Midbrain (tissue), 1 donor: ENCODE measurements at places on chromosomes 1 and 21.
A peak's percentile ranks its signal among the peaks of the same experiment; 100 is the strongest.

DNA sequence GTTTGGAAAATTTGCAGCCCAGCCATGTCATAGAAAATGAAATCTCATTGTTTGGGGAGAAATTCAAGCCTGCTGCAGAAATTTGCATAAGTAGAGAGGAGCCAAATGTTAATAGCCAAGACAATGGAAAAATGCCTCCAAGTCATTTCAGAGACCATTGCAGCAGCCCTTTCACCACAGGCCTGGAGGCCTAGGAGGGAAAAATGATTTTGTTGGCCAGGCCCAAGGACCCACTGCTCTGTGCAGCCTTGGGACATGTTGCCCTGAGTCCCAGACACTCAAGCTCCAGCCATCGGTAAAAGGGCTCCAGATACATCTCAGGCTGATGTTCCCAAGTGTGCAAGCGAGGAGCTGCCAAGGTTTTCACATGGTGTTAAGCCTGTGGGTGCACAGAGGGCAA lies 1.1 kb downstream of the KRTAP19-2 start:
- no peak for DNase-seq

- DNase-seq, result no peak
These were observed 49.9 kb upstream of the HAO2 start for GRCh38 chr1:119318466-119319309.

DNA sequence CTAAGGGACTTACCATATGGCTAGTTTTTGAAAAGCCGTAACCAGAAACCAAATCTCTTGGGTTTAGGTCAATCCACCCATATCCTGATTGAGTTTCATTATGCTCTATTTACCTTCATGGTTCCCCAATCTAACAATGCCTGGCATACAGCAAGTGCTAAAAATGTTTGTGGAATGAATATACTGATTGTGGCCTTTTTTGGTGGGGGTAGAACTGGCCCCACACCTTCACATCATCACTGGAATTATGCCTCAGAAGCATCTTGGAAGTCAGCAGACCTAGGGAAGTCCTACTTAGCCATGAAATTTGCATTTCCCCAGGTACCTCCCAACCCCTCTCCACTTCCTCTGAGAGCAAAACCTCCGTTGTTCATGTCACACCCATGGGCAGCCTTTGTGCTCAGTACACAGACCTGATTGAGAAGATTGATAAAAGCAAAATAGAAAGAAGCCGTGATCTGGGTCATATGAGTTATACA lies 17.8 kb upstream of the SLAMF1 start:
- DNase-seq, result no peak

- no peak for DNase-seq
These were observed 616 bp downstream of the MCOLN3 start for GRCh38 chr1:85047472-85048295.

GRCh38 chr1:59076612-59077011 lies 220.3 kb upstream of the FGGY start:
- DNase-seq, result no peak

- no peak for DNase-seq
These were observed 74.4 kb downstream of the PTGS2 start for GRCh38 chr1:186605762-186606350.

DNA sequence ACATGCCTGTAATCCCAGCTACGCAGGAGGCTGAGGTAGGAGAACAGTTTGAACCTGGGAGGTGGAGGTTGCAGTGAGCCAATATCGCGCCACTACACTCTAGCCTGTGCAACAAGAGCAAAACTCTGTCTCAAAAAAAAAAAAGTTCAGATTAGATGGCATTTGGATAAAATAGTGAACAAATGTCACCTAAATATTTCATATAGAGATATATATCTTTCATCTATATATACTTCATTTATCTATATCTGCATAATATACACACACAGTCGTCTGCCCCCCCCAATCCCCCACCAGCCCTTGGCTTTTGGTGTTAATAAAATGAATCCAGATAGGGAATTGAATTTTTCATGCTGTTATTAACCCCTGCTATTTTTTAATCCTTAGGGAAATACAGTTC lies 5.0 kb downstream of the PPP1R15B start:
- DNase-seq, result no peak

GRCh38 chr1:220991959-220992704 lies 112.9 kb downstream of the HLX start:
- DNase-seq, result no peak

DNA sequence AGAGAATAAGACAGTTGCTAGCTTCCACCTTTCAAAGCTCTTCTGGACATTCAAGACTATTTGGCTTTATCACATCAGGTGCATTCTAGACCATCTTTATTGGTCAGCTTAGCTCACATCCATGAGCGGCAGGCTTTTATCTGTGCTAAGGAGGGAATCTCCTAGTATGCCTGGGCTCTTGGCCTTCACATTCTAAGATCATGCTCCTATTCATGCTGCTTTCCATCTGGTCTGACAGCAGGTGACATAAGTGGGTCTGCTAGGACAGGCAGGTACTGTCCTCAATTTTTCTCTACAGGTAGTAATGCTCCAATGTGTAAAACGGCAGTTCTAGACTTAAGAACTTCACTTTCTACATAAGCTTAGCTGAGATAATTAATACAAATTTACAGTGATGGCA lies 39.2 kb upstream of the ADAMTS1 start:
- no peak for DNase-seq

DNA sequence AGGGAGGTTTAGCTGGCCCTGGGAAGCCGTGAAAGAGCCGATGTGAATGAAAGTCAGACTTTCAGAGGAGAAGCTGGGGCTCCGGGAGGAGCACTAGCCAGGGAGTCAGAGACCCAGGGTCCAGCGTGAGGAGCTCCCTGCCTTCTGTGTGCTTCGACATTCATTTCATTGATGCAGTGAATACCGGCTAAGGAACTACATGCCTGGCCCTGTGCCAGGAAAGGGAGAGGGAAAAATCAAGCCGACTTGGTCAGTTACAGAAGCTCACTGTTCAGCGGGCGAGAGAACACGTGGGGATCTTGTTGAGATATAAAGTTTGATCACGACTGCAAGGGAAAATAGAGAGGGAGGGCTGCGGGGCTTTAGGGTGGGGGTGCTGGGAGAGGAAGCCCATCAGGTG lies 76.7 kb upstream of the RUNX3 start:
- DNase-seq, result no peak

DNA sequence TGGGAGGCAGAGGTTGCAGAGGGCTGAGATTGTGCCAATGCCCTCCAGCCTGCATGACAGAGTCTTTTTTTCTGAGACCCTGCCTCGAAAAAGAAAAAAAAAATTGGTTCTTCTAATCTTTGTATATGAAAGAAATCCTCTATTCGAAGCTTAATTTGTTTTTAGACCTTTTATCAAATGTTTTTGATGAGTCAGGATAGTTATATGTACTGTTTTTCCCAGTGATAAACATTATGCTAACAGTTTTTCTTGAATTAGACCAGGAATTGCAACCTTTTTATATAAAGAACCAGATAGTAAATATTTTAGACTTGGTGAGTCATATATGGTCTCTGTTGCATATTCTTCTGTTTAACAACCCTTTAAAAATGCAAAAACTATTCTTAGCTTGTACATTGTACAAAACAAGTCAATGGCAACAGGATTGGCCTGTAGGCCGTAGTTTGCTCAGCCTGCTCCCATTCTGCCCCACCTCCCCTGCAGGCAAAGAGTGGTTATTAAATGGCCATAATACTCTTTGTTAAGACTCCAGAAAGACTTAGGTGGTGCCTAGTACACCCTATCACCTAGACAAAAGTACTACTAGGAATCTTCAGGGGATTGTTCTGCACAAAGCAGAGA lies 45.2 kb downstream of the LYST start:
- DNase-seq, result no peak

- DNase-seq, result peak; percentile 62
These were observed 5.2 kb downstream of the SOX13 start for GRCh38 chr1:204077979-204078696.

GRCh38 chr21:36134803-36135390 lies at the start of gene CBR3:
CBR3 (plus strand) TSS chr21:36135079; CDS start chr21:36135193, 114 bp downstream.
- DNase-seq, result peak; percentile 33

DNA sequence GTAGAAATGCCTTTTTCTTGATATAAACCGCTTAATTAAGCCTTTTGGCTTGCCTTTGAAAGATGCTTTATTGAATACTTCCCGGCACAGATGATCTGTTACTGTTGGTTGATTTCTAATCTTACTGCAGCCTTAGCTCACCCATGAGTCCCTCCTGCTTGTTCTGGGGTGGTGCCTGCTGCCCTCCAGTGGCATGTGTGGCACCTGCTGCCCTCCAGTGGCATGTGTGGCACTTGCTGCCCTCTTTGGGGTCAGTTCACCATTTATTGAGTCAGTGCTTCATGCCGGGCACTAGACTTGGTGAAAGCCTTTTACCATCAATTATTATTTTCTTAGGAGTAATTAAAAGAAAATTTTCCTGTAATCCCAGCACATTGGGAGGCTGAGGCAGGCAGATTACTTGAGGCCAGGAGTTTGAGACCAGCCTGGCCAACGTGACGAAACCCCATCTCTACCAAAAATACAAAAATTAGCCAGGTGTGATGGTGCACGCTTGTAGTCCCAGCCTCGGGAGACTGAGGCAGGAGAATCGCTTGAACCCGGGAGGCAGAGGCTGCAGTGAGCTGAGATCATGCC lies 54.3 kb downstream of the ADARB1 start:
- peak; percentile 56 for DNase-seq

- no peak for DNase-seq
These were observed 82.0 kb upstream of the RUNX3 start for GRCh38 chr1:25011943-25012638.

GRCh38 chr1:230224101-230224960 lies 157.3 kb downstream of the GALNT2 start:
- no peak for DNase-seq

- DNase-seq, result no peak
These were observed 125.5 kb downstream of the PGBD5 start for GRCh38 chr1:230300322-230301301.

GRCh38 chr1:14783592-14783886 lies 185.1 kb downstream of the KAZN start:
- DNase-seq, result no peak

- DNase-seq, result no peak
These were observed 13.2 kb downstream of the CAPN9 start for GRCh38 chr1:230760360-230760827.

DNA sequence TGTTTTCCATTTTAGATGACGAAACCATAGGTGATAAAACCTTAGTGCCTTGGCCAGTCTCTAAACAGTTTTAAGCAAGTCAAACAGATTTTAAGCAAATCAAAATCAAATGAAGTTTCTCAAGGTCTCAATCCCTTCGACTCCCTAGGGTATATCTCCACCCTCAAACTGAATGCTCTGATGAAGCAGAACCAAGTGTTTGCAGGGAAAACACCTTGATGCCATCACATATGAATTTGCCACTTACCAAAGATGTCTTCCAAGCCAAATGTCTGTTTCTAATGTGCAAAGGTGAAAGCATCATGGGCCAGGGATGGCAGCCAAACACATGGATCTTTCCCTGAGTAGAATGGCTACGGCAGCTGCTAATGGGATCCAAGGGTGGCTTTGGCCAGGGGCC lies 116.4 kb upstream of the COP1 start:
- DNase-seq, result no peak

GRCh38 chr1:51316113-51316845 lies 14.1 kb downstream of the TTC39A start:
- DNase-seq, result no peak

GRCh38 chr1:55646181-55646580 lies 431.0 kb upstream of the USP24 start:
- no peak for DNase-seq

- no peak for DNase-seq
These were observed 32.0 kb downstream of the SLC45A1 start for GRCh38 chr1:8349961-8350360.

GRCh38 chr1:206128196-206128595 lies 11.0 kb upstream of the AVPR1B start:
- DNase-seq, result no peak

GRCh38 chr1:189764391-189765320 lies 713.0 kb downstream of the BRINP3 start:
- no peak for DNase-seq

GRCh38 chr1:35675773-35676172 lies 34.4 kb upstream of the PSMB2 start:
- DNase-seq, result no peak

GRCh38 chr1:115829023-115829674 lies 11.8 kb downstream of the NHLH2 start:
- DNase-seq, result no peak

DNA sequence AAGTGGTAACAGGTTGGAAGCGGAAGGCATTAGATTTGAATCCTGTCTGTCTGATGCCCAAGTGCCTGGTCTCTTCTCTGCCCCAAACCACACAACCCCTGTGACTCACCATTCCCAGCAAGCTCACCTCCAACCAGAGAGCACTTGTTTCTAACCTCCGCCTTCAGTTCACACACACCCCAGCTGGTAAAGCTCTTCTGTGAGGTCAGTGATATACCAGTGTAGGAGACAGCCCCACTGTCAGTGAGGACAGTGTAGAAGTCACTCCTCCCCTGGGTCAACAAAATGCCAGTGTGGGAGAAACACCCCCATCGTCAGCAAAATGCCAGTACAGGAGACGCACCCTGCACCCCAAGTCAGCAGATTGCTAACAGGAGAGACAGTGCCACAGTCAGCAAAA lies 2.6 kb downstream of the RIMS3 start:
- DNase-seq, result no peak

DNA sequence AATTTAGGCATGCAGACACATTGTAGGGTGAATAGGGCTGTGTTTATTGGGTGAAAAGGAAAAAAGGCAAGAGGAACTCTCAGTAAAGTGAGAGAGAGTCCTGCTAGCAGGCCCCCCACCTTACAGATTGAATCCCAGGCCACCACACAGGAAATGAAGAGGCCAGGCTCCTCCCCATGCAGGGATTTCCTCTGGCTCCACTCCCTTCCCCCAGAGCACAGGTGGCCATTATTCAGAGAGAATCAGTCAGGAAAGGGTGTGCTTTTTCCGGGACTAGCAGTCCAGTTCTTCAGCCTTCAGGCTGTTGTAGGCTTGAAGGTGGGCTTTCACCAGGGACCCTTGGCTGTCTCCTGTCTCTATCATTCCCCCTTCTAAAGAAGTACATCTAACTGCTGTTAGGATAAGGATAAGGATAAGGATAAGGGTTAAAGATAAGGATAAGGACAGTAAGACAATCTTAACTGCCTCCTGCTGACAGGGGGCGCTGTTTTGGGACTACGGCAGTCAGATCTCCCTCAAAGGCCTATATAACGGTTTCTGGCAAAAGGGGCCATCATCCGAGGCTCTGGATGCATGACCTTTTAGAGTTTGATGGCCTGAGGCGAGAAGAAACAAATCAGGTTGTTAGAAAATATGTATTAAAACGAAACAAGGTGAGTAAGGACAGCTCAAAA lies 26.3 kb downstream of the ZNF648 start:
- DNase-seq, result no peak

GRCh38 chr1:145871994-145872924 lies 13.4 kb upstream of the PIAS3 start:
- DNase-seq, result peak; percentile 53
